ENCODE measurements at places on chromosomes 6 and 20.

DNA sequence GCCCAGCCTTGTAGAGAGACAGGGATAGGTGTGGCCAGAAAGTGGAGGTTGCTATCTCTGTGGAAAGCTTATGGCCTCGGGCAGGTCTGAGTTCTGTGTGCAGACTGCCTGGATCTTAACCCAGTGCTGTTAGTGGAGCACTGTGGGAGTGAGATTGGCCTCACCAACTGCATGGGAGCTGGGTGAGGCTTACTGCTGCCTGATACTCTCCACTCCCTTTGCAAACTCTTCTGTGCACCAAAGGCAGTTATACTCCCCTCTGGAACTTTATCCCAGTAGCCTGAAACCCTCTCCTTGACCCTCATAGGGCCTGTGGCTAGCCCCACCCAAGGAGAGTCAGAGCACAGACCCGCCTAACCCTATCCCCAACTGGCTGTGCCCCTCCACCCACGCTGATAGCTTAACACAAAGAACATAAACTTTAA, 41.4 kb upstream of the PKIB start:
- no peaks in the 10 kb centered on the region for H3K4me1 ChIP-seq
- no peaks in the 10 kb centered on the region for H3K27me3 ChIP-seq
- H3K36me3 ChIP-seq, result no peaks in the 10 kb centered on the region
- H3K4me3 ChIP-seq, result no peak overlapping the region
- no peak for DNase-seq
- H3K27ac ChIP-seq, result no peak overlapping the region

DNA sequence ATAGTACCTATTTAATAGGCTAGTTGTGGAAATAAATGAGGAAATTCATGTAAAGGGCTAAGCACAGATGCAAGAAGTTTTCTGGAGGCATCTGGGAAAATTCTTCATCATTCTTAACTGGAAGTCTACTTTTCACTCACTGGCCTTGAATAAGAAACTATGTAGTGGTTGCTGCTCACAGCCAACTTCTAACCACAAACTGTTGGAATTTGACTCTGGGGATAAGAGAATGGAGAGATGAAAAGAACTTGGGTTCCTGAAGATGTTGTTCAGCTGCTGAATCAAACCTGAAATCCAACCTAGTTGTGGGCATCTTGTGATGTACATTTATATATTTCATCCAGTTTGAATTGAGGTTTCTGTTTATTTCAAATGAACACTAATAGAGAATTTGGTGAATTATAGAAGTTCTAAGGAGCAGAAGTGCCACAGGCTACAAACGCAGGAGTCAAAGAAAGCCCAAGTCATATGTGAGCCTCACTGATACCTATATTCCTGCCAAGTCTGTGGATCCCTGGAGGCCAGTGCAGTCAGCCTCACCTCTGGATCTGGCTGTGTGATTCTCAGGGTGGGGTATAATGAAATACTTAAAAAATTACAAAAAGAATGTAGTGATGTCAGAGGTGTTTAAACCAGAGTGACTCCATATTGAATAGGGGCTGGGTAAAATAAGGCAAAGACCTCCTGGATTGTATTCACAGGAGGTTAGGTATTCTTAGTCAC, 18.7 kb upstream of the MEI4 start:
- H3K4me3 ChIP-seq, result no peak overlapping the region
- H3K27me3 ChIP-seq, result no peaks in the 10 kb centered on the region
- no peak for DNase-seq
- H3K4me1 ChIP-seq, result no peaks in the 10 kb centered on the region
- H3K27ac ChIP-seq, result no peak overlapping the region

DNA sequence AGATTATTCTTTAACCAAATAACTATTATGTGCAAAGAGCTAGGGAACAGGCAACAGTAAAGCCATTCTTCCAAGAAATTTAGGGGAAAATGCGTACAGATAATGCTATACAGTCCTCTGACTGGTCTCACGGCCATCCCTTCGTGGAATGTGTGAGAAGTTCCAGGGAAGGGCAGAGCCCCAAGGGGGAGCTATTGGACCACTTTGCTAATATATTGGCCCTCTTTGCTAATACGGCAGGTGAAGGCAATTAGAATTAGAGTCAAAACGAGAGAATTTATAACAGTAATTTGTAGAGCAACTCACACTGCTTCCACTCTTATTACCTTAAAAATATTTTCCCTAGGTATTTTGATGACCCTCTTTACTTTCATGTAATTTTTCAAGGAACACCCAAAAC, 140.4 kb downstream of the IMPG1 start:
- peak overlapping the region; percentile 55 for H3K27ac ChIP-seq
- no peaks in the 10 kb centered on the region for H3K27me3 ChIP-seq
- peaks cover 16% of the 10 kb centered on the region for H3K4me1 ChIP-seq
- DNase-seq, result peak; percentile 80
- H3K4me3 ChIP-seq, result no peak overlapping the region
- H3K36me3 ChIP-seq, result no peaks in the 10 kb centered on the region

GRCh38 chr6:127907960-127908640, 7.2 kb upstream of the THEMIS start:
- no peak overlapping the region for H3K27ac ChIP-seq
- no peak for DNase-seq
- no peak overlapping the region for H3K4me3 ChIP-seq
- no peaks in the 10 kb centered on the region for H3K27me3 ChIP-seq
- peaks cover 10% of the 10 kb centered on the region for H3K4me1 ChIP-seq

DNA sequence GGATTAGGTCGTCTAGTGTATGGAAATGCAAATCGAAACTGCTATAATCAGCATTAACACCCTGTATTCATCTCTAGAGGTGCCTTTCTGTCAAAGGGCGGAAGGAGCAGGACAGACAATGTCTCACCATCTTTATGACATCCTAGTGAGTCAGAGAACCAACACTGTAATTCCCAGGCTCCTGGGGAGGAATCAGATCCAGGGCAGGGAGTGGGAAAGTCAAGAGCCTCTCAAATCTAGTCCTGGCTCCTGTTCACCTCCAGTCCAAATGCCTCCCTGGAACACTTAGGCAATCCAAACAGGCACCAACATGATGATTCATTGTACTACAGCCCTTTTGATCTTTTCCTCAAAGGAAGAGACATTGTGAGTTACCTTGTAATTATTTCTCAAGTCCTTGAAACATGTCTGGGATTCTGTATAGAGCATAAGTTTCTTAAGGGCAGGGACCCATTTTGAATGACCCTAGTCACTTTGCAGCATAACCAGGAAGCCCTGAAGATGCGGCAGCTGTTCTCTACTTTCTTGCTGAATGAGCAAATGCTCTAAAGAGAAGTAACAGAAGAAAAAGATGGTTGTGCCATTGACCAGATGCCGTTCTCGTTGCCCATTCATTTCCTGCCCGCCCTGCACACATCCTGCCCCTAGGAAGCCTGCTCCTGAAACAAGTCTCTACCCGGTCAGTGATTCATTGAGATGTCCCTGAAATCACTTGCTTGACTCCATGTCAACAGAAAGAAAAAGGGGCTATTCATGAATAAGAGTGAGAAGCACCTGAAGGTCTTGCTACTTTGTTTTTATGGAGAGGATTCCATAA, 112.8 kb upstream of the JARID2 start:
- DNase-seq, result peak; percentile 36
- no peak overlapping the region for H3K4me3 ChIP-seq
- no peaks in the 10 kb centered on the region for H3K4me1 ChIP-seq
- H3K27ac ChIP-seq, result no peak overlapping the region
- H3K27me3 ChIP-seq, result no peaks in the 10 kb centered on the region
- H3K36me3 ChIP-seq, result no peaks in the 10 kb centered on the region
